ENCODE measurements at places on chromosomes 1 and 21. TPM values are rescaled to one million over a fixed set of nuclear protein-coding genes. Genes with fewer than 3 reads are reported as not detected.

Gene PLPPR4
- total RNA-seq, result 0.04 TPM

Gene ANKRD35
- total RNA-seq, result not detected

Gene DNASE2B
- total RNA-seq, result not detected

Gene UTS2
- not detected for total RNA-seq

Gene KIF17
- 0.40 TPM for total RNA-seq

Gene IVL
- 0.08 TPM for total RNA-seq

Gene OVAAL
- total RNA-seq, result not detected

Gene LDLRAD1
- total RNA-seq, result not detected

Gene FOXO6
- 0.45 TPM for total RNA-seq

Gene GDAP2
- 13.7 TPM for total RNA-seq

Gene CFH
- total RNA-seq, result 2.8 TPM

Gene NBPF26
- 25.1 TPM for total RNA-seq

Gene CRP
- total RNA-seq, result not detected

Gene CYP2J2
- 0.61 TPM for total RNA-seq

Data from A375 (cell line).